Activated CD4-positive, alpha-beta memory T cell treated with anti-CD3 and anti-CD28 coated beads for 36 hours (primary cell): ENCODE measurements at places on chromosomes 11 and 22.

DNA sequence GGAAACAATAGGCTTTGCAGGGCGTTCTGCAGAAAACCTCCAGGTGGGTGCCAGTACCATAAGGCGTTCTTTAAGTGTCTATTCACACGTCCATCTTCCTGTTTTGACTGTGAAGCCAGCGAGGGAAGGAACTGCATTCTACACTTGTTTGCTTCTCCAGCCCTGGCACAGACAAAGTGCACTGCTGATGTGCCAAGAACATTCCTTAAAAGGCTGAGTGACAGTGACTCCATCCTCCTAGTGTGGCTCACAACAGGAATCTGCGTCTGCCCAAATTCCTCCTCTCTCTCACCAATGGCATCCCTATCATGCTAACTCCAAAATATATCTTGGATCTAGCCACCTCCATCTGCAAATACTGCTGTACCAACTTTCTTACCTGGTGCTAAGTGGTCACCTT is 407.4 kb upstream of the SYN3 start:
- no peaks in the 10 kb centered on the region for H3K27me3 ChIP-seq
- H3K4me1 ChIP-seq = no peaks in the 10 kb centered on the region
- no peak for DNase-seq
- no peak overlapping the region for H3K4me3 ChIP-seq
- no peaks in the 10 kb centered on the region for H3K36me3 ChIP-seq

DNA sequence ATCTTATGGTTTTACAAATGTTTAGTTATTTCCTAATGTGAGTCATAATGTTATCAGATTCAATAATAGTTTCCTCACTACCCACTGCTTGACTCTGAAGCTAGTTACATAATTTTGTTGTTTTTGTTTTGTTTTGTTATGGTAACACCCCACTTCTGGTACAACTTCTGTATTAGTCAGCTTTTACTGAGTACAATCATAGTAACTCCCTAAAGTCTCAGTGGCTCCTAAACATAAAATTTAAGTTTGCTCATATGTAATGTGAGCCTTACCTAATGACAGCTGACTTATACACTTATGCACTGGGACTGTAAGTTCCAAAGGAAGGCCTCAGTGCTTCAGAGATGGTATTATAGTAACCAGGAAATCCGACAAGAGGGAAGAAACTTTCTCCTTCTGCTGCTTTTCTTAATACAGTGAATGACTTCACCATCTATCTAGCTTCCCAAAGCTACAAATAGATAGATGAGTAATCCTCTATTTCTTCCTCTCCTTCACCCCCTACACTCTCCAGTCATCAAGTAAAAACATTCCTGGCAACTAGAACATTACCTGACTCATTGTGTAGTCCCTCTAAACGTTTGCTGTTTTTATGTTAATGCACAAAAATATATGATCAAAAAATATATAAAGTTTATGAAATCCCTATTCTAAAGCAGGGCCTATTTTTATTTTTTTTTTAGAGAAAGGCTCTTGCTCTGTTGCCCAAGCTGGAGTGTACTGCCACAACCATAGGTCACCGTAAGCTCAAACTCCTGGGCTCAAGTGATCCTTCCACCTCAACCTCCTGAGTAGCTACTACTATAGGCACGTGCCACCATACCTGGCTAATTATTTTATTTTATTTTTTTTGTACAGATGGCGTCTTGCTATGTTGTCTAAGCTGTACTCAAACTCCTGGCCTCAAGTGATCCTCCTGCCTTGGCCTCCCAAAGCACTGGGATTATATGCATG is 563.0 kb downstream of the SOX6 start:
- H3K4me3 ChIP-seq = no peak overlapping the region
- DNase-seq = no peak
- H3K27ac ChIP-seq = no peak overlapping the region
- no peaks in the 10 kb centered on the region for H3K27me3 ChIP-seq

DNA sequence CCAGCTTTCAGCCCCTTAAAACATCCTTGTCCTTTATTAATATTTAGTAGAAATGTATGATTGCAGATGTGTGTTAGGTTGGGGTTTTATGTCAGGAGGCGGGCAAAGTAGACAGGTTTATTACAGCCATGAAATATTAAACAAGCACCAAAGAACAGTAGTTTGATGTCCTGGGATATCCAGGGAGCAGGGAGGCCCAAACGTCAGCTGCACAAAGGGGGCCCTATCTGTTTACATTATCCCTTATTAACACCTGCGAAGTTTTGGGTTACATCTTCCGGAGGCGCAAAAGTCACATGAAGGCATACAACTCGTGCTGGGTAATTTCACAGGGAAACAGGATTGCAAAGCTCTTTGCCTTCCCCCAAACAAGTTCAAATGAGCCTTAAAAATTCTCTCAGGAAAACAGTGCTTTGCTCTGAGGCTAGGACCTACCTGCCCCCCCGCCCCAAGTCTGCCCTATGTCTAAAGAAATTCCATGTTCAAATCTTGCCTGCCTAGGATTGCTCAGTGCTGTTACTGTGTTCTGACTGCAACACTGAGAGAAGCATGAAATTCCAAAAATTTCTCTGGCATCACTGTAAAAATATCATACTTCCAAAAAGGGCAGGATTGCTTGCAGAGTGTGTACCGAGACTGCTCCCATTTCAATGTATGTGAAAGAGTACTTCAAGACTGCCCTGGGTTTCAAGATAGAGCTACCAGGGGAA is 8.9 kb downstream of the MN1 start:
- DNase-seq = no peak
- H3K4me1 ChIP-seq = no peaks in the 10 kb centered on the region
- peaks cover 5% of the 10 kb centered on the region for H3K27me3 ChIP-seq
- no peak overlapping the region for H3K4me3 ChIP-seq

GRCh38 chr11:68038718-68039525 is at the start of gene TCIRG1:
TSS of gene TCIRG1 (plus strand) at chr11:68039025. CDS start at chr11:68041272, 2,247 bp downstream.
- H3K36me3 ChIP-seq = peaks cover 5% of the 10 kb centered on the region
- H3K27me3 ChIP-seq = no peaks in the 10 kb centered on the region
- peak within 1 kb of the TSS; percentile 89 for H3K27ac ChIP-seq
- peaks cover 16% of the 10 kb centered on the region for H3K4me1 ChIP-seq
- H3K4me3 ChIP-seq = peak within 1 kb of the TSS; percentile 91
- peak; percentile 80 for DNase-seq

- no peaks in the 10 kb centered on the region for H3K27me3 ChIP-seq
- H3K4me3 ChIP-seq = peak overlapping the region; percentile 89
- peaks cover 27% of the 10 kb centered on the region for H3K4me1 ChIP-seq
- DNase-seq = no peak
- H3K27ac ChIP-seq = peak overlapping the region; percentile 93
Observed at GRCh38 chr11:77993902-77994301, 566 bp downstream of the INTS4 start.
